ENCODE measurements at places on chromosomes 11 and 22.

DNA sequence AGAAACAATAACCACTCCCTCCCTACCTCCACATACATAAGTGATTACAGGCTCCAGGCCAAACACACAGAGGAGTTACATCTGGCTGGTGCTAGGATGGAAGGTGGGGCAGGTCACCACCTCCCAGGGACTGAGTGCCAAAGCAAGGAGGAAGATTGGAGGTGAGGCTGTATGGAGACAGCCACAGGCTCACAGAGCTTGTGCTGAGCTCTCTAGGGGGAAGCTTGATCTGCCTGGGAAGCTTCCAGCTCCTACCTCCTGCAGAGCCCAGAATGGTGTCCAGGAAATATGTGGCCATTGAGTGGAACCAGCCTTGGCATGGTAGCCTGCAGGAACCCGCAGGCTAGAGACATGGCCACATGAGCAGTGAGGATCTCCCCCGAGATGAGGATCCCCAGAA lies 3.6 kb upstream of the MED15 start:
- no peak for DNase-seq

DNA sequence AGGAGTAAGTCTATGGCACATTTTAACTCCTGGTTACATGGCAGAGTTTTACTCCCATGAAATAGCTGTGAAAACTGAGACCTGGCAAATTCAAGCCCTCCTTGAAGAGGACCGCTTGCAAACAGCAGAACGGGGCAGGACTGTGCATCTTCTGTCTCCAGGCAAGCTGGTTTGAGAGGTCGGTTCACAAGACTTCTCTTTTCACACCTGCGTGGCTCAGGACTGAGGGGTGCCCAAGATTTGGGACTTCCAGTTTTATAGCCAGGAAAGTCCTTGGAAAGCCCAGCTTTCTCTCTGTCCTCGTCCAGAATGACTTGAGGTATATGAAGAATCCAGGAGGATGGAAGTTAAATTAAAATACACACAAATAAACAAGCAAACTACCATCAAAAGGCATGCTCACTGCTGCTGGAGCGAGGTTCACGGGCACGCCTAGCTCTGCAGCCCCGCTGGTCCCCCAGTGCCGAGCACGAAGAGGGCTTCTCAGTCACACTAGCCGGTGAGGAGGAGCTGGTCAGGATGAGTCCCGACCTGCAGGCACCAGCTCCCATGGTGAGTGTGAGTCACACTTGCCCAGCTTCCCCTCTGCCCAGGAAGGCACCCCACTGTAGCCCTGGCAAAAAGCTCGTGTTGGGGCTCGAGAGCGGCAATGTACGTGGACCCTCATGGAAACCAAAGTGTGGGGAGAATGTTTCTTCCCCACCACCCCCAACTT lies 1382.4 kb downstream of the BRD1 start:
- no peak for DNase-seq

DNA sequence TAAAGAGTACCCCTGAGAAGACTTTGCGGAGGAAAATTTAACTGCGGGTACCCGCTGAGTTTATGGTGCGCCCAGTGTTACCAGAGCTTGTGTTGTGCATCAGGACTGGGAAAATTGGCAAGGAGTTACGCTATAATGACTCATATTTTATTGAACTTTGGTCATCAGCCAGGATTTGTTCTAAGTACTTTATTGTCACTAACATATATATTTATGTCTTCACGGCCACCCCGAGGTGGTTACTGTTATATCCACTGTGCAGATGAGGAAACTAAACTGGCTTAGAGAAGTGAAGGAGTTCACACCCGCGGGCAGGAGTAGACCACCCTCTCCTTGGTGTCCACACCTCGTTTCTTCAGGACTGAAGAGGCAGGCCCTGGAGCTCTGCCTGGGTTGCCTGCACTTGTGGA lies 667 bp downstream of the ACCS start:
- DNase-seq: no peak

GRCh38 chr11:123219066-123219690 lies 24.1 kb upstream of the CLMP start:
- DNase-seq: no peak

DNA sequence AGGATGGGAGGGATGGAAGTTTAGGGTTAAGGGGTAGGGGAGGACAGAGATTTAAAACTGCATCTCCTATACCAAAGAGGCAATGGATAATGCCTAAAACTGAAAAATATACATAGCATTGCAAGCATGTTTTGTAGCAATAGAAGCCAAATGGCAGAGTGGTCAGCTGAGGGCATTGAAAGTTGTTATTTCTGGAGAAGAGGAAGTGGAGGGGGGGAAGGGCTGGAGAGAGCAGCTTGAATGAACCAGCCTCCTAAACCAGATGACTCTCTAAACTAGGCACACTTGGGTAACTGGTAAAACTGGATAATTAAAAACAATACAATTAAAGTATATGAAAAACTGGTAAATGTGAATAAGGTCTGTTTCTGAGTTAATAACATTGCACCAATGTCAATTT lies 70.3 kb upstream of the TP53I11 start:
- no peak for DNase-seq

DNA sequence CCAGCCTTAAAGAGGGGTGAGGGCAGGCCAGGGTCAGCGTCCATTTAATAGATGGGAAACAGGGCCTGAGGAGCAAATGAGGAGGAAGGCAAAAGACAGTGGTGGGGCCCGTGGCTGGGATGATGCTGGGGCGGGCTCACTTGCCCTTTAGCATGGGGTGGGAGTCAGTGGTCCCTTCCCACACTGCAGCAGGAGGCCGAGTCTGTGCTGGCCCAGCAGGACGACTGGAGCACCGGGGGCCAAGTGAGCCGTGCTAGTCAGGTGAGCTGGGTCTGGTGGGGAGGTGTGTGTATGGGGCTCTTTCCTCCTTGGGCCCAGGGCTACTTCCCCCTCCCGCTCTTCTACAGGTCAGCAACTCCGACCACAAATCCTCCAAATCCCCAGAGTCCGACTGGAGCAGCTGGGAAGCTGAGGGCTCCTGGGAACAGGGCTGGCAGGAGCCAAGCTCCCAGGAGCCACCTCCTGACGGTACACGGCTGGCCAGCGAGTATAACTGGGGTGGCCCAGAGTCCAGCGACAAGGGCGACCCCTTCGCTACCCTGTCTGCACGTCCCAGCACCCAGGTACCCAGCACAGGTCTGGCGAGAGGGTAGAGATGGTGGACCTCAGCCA lies 12.8 kb downstream of the SCYL1 start:
- no peak for DNase-seq

DNA sequence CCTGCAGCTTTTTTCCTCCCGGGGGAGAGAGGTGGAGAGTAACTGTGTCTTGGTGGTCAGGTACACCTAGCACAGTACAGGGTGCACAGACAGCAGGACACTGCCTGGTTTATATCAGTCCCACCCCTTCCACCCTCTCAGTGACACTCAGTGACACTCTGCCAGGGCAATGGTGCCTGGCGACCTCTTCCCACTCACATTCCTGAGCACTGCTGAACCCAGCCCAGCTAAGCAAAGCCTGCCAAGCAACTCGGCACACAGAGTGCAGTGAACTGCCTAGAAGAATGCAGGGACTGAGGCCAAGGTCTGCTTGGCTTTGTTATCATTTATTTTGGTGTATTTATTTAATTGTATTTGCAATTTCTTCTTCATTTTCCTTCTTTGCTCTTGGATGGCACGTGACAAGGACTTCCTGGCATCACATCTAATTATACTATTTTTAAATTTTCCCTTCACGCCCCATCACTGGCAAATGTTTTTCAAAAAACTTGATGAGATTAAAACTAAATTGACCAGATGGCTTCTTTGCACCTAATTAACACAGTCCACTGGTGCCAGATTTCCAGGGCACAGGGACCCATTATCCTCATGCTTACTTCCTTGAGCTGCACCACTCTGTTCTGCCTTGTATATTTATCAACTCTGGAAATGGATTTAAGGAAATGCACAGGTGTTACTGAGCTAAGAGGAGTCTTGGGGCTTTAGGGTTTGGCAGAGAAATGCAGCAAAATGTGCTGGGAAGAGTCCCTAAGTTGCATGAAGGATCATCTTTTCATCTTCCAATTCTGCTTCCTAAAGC lies 205.6 kb downstream of the ADAMTS15 start:
- DNase-seq: no peak

All from HAP-1 (cell line).